Stimulated activated CD4-positive, alpha-beta T cell treated with anti-CD3 and anti-CD28 coated beads, Interleukin-15, amount 100 ng/mL, for 1 hour (primary cell): ENCODE measurements at places on chromosomes 1 and 21.

DNA sequence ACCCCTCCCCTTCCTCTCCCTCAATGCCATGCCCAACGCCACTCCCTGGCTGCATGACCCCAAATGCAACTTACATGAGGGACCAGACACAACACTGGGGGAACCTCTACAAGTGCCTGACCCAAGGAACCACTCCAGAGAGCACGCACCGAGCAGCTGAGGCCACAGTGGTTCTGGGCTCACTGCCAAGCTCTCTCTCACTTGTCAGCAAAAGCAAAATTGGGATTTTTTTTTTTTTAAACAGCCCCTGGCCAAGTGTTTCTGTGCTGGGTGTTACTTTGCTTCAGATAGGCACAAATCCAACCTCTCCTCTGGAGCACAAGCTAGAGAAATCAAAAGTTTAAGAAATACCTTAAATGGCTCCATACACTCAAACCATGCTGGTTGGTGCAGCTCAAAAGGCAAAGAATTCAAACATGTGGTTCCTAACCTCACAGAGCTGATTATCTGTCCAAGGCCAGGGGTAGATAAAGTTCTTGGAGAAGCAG, 363.0 kb downstream of the SETD4 start:
- DNase-seq: no peak

GRCh38 chr1:27005166-27005530, 7.5 kb downstream of the TENT5B start:
- no peak for DNase-seq

GRCh38 chr1:110176299-110176956, 26.1 kb downstream of the SLC6A17 start:
- DNase-seq: no peak

DNA sequence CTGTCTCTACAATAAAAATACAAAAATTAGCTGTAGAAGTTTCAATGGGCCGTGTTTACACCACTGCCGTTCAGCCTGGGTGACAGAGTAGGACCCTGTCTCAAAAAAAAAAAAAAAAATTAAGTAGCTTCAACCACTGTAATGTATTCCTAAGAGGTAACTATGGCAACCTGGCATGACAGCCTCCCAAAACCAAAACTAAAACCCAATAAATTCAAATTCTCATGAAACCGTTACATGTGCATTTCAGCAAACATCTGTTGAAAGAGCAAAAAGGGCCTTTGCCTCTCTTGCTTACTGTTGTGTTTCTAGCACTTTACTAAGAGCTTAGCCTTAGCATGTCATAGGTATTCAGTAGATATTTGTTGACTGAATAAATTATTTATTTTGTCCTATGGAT, 33.5 kb downstream of the ODR4 start:
- DNase-seq: no peak

- DNase-seq: no peak
Measured at GRCh38 chr1:25537153-25537831, 6.1 kb upstream of the LDLRAP1 start.

GRCh38 chr1:89633248-89633799, 404 bp downstream of the LRRC8C start:
- DNase-seq: peak; percentile 38

- DNase-seq: no peak
Measured at GRCh38 chr1:64522740-64523139, 52.8 kb downstream of the CACHD1 start.

DNA sequence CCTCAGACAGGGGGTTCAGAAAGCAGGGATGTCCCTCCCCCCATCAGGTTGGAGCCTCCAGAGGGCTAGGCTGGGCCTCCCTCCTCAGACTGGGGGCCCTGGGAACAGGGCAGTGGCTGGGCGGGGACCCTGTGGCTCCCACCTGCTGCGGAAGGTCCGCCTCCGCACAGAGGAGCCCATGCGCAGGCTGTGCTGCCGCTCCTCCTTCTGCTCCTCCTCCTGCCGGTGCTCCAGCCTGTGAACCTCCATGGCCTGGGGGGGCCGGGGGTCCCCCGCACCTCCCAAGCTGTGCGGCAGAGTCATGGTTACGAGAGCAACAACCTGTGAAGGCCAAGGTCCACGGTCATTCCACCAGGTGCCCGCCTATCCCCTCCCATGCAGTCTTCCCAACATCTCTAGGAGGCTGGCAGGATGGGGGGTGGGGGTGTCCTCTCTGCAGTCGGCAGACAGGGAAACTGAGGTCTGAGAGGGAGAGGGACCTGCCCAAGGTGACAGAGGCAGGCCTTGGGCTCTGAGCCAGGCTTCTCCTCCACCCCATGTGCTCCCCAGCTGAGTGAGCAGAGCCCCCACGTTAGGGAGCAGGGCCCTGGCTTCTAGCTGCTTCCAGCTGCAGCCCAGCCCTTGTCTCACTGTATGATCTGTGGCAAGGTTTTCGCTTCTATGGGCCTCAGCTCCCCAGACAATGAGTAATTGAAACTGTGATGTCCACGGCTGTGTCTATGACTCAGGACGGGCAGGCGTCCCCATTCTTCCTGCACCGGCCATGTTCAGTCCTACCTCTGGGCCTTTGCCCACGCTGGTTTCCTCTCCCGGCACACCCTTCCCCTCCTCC, 3.4 kb downstream of the MYOM3 start:
- no peak for DNase-seq

DNA sequence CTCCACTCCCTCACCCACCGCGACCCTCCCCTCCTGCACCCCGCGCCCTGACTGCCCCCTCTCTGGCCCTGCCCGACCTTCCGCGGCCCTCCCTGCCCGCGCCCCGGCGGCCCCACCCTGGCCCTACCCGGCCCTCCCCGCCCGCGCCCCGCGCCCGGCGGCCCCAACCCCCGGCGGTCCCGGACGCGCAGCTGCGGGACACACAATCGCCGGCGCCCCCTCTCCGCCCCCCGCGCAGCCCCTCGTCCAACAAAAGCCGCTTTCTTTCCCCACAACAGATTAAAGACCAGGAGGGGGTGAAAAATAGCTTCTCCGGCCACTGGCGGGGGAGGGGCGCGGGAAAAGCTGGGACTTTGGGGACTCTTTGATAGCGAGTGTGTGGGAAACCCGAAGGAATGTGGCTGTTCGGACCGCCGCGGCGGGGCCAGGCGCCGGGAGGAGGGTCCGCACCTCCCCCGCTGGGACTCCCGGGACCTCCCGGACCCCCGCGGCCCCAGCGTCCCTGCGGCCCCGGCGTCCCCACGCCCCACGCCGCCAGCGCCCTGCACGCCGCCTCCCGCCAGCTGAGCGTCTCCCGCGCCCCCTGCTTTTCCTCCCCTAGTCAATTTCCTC, 8.8 kb upstream of the ID3 start:
- DNase-seq: no peak

DNA sequence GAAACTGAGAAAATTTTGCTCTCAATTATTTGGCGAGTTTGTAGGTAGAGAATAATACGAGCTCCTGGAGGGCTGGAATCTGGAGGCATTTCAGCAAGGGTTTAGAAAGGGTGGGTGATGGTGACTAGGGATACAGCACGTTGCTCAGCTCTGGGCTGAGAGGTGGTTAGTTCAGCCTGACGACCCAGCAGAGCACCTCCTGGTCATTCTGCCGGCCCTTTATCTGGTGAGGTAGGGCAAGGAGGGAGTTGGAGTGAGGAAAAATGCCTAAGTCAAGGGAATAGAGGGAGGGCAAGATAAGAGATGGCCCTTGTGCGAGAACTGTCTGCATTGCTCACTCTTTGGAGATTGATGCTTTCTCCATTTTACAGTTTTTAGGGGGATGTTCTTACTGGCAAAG, 19.1 kb downstream of the GALNT2 start:
- DNase-seq: no peak

DNA sequence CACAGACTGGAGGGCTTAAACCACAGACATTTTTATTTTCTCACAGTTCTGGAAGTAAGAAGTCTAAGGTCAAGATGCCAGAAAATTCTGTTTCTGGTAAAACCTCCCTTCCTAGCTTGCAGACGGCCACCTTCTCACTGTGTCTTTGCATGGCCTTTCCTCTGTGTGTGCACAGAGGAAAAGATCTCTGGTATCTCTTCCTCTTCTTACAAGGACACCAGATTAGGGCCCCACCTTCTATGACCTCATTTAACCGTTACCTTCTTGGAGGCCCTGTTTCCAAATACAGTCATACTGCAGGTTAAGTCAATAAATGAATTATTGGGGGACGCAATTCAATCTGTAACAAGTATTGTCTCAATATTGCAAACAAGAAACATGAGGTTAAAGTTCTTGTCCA, 63.0 kb upstream of the PRDX6 start:
- DNase-seq: no peak

- no peak for DNase-seq
Measured at GRCh38 chr1:56561227-56562019, 17.9 kb downstream of the PLPP3 start.

DNA sequence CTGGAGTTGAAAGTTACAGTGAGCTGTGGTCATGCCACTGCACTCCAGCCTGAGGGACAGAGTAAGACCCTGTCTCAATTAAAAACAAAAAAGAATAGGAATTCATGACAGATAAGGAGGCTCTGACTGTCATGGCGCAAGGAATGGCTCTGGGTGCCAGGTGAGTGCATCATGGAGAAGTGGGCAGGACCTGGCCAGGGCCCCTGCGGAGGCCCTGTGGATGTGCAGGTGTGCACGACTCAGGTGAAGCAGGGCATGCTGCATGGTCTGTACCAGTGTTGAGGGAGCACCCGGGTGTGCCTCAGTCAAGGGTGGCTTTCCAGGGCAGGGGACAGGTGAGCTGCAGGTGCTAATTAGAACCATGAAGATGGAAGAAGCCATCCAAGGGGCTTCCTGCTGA, 14.0 kb downstream of the SLC1A7 start:
- no peak for DNase-seq

DNA sequence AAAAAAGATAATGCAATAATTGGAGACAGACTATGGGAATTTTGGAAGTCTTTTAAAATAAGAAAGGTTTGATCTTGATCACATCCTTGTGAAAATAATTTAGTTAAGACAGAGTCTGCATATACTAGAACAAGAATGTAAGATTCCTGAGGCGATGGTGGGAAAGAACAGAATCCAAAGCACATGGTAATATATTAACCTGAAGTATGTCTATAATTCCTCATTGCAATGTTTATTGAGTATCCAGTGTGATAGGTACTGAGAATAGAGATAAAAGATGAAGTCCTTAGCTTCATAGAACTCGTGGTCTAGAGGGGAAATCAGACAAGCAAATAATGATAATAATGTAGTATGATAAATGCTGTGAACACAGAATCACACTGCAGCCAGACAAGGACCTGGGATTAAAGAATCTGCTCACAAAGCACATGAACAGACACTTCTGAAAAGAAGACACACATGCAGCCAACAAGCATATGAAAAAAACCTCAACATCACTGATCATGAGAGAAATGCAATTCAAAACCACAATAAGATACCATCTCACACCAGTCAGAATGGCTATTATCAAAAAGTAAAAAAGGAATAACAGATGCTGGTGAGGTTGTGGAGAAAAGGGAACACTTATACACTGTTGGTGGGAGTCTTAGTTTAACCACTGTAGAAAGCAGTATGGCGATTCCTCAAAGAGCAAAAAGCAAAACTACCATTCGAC, 6.9 kb upstream of the ANGPTL3 start:
- DNase-seq: no peak

GRCh38 chr1:10795276-10796021, 997 bp downstream of the CASZ1 start:
- DNase-seq: no peak

DNA sequence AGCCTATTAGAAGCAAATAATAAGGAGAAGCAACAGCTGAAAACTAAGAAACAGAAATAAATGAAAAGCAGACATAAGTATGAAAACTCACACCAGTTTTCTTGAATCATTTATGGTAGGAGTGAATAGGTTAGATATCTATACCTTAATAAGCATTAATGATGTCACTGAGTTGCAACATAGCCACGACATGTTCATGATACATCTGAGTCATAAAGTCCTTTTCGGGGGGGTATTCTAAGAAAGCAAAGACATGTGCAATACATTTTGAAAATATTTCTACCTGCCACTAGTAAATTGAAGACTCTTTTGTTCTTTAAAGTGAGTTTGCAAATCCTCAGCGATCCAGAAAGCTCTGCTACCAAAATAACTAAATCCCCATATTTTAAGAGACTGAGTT, 7.2 kb downstream of the CD34 start:
- DNase-seq: no peak

- no peak for DNase-seq
Measured at GRCh38 chr1:201346337-201346939, 31.0 kb downstream of the TNNT2 start.

DNA sequence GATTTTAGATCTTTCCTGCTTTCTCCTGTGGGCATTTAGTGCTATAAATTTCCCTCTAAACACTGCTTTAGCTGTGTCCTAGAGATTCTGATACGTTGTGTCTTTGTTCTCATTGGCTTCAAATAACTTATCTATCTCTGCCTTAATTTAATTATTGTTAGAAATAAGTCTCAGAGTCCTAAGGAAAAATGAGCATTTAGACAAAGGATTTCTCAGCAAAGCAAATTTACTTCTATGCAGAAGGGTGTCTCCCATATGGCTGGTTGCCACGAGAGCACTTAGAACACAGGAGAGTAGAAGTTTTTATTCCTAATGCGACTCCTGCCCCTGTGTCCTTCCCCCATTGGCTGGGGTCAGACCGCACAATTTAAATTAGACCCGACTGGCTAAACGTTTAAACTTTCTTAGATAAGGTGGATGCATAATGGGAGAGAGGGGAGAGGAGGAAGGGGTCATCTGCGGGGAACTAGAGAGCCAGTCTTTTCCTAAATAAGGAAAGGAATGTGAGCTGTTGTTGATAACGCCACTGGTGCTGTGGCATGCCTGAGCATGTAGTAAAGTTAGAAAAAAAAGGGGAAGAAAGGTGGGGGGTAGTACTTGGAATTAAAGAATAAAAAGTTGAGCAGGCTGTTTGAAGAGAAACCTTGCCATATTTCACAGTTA, 170.2 kb downstream of the DYRK1A start:
- no peak for DNase-seq

DNA sequence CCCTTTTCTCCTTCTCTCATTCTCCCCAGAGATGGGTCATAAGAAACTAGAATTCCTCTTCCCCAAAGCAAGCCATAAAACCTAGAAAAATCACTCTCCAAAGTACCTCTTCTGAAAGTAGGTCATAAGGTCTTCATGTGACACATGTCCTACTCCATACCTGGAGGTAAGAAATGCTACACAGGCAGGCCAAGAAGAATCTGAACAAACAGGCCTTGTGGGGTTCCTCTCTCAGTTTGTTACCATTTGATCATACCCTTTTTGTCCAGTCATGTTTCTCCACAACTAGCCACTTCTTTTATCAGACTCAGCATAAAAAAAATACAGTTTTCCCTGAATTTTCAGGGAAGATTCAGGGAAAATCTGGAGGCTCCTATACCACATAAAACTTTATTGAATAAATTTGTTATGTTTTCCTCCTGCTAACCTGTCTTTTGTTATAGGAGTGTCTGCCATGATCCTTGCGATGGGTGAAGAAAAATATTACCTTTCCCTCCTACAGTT, 134.4 kb upstream of the LMO4 start:
- DNase-seq: no peak
